ENCODE measurements at places on chromosomes 4 and X.

DNA sequence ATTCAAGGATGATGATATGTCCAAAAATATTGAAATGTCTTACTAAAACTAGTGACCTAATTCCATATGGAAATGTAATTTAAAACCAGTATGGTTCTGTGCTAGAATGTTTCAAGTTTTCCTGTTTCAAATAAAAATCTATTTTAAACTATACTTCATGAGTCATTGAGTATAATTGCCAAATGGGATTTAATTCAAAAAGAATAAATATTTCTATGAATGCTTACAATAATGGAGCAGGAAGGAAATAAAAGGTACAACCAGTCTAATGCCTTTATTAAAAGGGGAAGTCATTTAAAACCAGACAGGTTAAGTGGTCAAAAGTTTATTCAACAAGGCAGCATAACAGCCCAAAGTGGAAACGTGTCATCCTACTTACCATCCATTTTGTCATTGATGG lies 2347.1 kb downstream of the PCDH7 start:
- DNase-seq: no peak

DNA sequence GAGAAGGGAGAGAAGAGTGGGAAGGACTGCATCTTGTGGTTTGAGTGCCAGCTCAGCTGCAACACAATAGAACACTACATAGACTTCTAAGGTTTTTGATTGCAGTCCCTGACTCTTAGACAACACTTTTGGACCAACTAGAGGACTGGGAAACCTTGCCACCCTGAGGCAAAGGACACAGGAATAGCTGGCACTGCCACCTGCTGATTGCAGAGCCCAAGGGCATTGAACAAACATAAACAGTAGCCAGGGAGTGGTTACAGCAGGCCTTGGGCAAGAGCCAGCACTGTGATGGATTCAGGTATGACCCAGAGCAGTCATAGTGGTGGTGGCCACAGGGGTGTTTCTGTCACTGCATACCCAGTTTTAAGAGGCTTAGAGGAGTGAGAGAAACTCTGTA lies 72.5 kb upstream of the CXorf51A start:
- no peak for DNase-seq

- no peak for DNase-seq
These were observed 147.6 kb downstream of the PPP3CA start for GRCh38 chr4:101199507-101200285.

DNA sequence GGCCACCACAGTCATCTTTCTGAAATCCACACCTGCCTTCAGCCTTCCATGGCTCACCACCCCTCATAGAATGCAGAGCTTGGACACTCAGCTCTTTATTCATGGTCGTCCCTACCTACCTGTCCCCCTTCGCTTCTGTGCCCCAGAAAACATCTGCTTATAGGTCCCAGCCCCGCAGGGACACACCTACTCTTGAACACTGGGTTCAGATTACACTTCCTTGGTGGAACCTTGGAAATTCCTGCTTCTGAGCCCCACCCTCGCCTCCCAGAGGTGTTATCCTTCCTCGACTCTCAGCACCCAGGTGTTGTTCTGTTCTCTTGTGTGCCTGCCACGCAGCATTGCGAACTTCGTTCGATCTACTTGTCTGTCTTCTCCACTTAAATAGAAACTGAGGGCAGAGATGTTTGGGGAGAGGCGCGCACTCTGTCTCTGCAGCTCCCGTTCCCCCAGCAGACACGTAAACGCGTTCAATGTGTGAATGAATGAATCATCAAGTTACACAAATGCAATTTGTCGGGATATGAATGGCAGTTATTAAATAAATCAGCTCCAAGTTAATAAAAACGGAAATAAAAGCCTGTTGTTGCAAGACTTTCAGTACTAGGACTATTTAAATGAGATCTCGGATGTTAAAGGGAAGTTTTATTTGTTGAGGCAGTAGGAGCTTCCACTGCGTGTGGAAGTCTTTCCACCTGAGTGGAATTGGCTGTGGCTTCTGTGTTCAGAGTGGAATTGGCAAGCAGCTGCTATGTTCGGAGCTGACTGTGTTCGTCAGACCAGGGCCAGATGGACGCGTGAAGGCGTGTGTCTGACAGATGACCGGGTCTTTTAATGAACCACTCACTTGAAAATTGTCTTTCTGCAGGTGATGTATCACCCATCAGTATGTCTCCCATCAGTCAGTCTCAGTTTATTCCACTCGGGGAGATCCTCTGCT lies 95.6 kb downstream of the STOX2 start:
- no peak for DNase-seq

GRCh38 chr4:8694226-8694625 lies 101.7 kb downstream of the CPZ start:
- DNase-seq: no peak

DNA sequence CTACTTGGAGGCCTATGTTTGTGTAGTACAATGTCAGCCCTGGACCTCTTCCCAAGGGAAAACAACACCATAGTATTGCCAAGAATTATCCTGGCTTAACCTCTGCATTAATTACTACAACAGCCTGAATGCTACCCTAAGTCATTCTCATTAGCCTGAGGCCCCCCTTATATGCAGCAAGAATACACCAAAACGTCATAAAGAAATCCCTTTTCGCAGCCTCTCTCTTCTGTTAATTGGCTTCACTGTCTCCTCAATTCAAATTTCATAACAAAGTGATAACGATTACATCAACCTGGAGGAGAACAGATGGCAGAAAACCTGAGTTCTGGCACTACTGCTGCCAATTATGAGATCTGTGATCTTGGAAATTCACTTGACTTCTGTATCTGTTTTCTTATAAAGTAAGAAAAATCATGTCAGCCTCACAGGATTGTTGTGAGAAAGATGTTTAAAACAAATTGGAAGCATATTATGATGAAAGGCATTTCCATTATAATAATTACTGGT lies 1663.1 kb downstream of the STIM2 start:
- DNase-seq: no peak

GRCh38 chr4:163582703-163583102 lies 88.2 kb downstream of the TMA16 start:
- no peak for DNase-seq

GRCh38 chr4:172390331-172390730 lies 577.1 kb downstream of the GALNTL6 start:
- no peak for DNase-seq

GRCh38 chr4:42470023-42470422 lies 72.7 kb downstream of the SHISA3 start:
- DNase-seq: no peak

DNA sequence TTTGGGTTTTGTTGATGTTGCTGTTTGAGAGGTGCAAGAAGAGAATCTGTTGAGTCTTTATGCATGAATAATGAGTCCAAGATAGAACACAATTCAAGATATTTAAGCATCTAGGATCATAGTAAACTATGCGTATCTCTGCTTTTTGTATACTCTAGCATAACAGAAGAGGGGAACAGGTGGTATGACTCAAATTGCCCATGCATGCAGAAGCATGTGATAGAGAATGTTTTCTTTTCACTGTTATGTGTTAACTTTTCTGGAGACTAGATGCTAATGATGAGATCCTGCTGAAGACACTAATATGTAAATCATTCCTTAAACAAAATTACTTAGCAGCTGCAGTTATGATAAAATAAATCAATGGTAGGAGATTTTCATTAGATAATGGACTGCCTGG lies 165.3 kb upstream of the FTHL17 start:
- no peak for DNase-seq

- peak; percentile 8 for DNase-seq
These were observed 42.1 kb upstream of the HOPX start for GRCh38 chr4:56723201-56723605.

DNA sequence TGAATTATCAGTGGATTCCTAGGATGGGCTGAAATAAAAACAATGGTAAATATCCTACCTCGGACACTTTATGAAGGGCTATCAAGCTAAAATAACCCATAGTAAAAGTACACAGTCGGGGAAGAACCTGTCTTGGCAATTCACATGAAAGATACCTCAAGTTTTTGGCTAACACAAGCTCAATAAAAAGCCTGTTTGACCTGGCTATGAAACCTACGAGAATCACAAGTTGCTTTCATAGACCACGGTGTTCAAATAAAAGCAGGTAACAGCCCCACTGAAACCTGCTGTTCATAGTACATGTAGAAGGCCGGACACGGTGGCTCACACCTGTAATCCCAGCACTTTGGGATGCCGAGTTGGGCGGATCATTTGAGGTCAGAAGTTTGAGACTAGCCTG lies 12.3 kb downstream of the RLIM start:
- DNase-seq: no peak

DNA sequence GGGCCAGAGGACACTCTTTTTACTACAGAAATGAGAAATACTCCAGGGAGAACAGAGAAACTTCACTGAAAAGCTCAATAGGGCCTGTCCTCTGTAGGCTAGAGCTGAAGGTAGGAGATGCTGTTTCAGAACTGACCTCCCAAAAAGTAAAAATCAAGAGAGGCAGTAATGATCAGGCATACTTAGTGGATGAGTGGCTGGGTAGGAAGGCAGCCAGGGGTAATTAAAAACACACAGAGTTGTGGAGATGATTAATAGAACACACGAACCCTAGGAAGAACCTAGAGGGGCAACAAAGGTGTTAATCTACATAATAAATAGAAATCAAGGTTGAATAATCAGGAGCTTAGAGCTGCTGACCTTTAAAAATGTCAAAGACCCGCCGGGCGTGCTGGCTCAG lies 582.4 kb upstream of the ADGRL3 start:
- DNase-seq: no peak

DNA sequence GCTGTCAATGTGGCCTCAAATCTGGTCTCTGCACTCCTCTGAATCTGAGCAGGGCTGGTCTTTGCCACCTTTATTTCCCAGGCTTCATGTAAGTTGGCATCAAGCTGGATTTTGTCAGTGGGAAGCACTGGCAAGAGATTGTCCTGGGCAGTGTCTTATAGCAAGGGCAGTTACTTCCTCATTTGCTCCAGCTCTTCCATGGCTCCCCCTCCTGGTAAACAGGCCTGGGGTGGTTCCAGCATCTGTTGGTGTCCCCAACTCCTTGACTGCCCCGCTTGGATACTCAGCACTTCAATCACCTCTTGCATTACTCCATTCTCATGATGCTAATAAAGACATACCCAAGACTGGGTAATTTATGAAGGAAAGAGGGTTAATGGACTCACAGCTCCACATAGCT lies 15.0 kb upstream of the REST start:
- no peak for DNase-seq

DNA sequence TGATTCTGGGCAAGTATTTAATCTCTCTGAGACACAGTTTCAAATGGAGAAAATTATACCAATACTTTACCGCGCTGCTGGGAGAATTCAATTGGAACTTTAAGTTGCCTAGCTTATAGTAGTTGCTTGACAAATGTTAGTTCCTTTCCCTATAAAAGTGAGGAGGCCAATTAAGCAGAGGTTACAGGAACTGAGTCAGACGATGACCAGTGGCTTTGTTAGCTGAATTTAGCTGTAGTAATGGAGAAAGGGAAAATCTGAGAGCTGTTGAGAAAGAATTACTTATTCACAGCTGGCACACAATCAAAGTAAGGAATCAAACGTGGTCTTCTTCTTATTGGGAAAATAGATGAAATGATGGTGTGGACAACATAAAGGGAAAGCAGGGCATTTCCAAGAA lies 29.6 kb downstream of the SMARCA1 start:
- DNase-seq: no peak

GRCh38 chrX:31280580-31280979 lies 208.7 kb upstream of the FTHL17 start:
- no peak for DNase-seq

DNA sequence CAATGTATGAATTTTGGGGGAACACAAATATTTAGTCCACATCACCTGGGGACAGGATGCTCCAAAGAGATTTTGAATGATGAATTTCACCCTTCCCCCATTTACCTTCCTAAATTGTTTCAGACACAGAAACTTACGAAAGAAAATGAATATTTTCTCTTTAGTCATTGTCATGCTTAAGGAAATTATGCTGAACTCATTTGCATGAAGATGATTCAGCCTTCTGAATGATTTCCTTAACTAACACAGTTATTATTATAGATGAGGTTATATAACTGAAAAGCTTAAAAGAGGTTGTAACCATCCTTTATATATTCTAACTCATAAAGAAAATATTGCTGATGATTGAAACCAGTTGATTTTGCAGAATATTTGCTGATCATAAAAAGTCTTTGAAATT lies 61.1 kb downstream of the KCNIP4 start:
- no peak for DNase-seq

DNA sequence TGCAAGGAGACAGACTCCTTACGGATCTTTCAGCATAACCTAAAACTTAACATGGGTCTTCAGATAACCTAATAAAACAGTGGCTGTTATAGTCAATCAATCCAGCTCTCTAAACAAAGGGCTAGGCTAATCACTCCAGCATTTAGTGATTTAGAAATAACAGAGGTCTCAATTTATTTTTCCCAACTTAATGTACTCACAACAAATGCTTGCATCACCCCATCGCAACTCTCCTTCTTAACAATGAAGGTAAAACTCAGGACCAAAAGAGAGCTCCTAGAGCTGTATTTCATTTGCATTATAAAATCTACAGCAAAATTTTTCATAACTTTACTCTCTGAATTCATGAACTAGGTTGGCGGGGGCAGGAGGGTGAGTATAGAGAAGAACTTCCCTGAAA lies 1.1 kb downstream of the LIN54 start:
- no peak for DNase-seq

DNA sequence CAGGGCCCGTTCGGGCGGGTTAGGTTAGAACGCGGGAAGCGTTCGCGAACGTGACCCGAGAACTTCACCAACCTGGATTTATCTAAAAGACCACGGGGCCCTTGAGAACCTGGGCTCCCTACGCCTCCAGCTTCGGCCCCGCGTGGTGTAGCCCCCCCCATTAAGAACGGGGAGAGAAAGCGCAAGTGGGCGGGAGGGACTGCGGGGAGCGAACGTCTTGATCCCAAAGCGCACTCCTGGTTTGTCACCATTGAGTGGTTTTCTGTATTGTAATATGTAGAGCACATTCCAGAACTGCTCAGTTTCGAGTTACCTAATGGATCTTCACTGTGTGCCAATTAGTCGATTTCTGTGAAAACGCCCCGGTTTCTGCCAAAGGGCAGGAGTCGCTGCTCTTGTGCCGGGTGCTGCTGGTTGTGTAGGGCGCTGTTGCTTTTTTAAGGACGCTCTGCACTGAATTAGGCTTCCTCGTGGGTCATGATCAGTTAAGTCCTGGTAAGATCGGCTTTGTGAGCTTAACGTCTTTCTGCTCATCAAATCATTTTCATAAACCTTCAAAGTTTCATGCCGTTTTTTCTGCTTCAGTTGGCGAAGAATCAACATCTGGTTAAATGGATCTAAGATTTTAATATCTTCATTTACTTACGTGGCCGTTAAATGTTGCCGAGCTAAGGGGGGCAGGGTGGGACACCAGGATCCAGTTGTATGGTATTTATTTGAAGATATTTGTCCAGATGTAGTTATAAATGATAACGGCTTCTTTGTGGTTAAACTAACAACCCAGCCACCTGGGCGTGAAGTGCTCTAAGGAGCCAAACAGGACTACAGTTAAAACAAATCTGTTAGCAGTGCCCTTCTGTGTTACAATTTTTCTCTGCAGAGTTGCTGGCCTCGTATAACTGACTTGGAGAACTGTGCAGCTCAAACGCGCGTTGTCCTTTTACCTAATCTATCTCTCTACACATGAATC lies 809 bp downstream of the MND1 start:
- DNase-seq: peak; percentile 34

GRCh38 chr4:58413849-58414248 lies 1303.7 kb upstream of the IGFBP7 start:
- DNase-seq: no peak

Measured in activated T-helper 1 cell treated with anti-CD3 and anti-CD28 coated beads, Interleukin-12 subunit alpha, Interleukin-12 subunit beta, Interleukin-2, Interleukin-4 antibody, amounts not matched to agents 30 ng/mL and 10 ng/mL and 1 ng/mL, durations not matched to agents 14 hours and 24 hours and 36 hours (primary cell).